ENCODE measurements at places on chromosomes 3 and 15.

GRCh38 chr15:73756947-73757513, 3.9 kb upstream of the INSYN1 start:
- no peak for DNase-seq

DNA sequence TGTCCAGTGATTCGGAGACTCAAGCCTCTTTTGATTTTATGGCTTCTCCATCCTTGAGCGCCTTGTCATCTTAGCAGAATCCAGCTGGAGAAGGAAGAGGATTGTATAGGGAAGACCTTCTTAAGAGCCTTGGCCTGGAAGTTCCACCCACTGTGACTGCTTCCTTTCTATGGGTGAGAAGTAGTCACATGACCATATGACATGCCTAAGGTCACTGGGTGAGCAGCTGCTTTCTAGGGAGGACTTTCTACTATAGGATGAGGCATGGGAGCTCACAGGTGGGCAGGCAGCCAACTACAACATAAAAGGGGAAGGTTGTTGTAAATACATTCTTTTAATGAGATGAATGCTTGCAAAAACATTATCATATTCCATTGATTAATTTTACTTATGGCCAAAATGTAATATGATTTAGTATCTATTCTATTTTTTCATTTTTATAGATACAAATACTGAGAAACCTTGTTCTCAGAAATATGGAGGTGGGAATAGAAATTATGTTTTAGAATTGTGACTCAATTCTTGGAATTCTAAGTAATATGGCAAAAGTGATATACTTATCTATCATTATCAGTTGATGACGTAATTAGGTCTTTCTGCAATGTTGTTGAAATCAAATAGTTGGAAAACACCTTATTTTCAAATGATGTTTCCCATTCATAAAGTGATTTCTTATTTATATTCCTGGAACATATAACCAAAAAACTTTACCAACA, 53.6 kb upstream of the MINAR1 start:
- no peak for DNase-seq

- DNase-seq: no peak
Observed at GRCh38 chr3:21989341-21990042, 238.5 kb upstream of the ZNF385D start.

DNA sequence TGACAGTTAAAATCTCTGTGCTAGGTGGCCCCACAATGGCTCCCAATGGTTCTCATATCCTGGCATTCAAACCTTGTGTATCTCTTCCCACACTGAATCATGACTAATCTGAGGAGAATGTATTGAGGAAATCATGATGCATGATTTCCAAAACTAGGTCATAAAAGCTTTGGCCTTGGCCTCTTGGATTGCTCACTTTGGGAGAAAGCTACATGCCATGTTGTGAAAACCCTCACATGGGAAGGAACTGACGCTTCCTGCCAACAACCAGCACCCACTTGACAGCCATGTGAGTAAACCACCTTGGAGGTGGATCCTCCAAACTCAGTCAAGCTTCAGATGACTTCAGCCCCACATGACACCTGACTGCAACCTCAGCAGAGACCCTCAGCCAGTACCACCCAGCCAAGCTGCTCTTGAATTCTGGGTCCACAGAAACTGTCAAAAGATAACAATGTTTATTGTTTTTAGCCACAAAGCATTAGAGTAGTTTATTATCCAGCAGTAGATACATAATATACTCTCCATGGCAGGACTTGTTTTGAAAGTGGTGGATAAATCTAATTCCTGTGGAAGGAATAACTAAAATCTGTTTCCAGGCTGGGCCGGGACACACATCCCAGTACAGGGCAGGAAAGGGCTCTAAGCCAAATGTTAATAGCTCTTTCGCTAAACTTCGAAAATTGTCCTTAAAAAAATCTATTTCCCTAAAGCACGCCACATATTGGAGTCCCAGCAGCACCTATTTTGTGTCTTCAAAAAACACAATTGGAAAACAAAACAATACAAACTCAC, 1.0 kb upstream of the ZNF620 start:
- no peak for DNase-seq

- no peak for DNase-seq
Observed at GRCh38 chr15:90201944-90202375, 830 bp downstream of the SEMA4B start.
